Right renal pelvis (tissue), 4 donors: ENCODE measurements at places on chromosomes 6 and 20.

DNA sequence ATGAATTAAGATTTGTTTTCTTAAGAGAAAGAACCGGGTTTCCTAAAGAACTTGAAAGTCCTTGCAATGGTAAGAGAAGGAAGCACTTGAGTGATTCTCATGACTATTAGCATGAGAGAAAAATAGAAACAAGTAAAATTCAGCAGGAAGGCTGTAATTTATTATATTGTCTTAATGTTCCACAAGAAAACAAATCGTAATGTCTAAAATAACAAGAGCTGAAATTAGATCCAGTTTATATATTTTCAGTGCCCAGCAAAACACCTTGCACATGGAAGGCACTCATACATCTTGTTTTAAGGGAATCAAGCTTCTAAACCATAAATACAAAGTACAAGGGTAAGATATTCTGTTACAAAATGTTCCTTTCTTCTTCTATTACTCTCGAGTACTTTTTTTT is 229.4 kb upstream of the PLN start:
- no peak for DNase-seq

DNA sequence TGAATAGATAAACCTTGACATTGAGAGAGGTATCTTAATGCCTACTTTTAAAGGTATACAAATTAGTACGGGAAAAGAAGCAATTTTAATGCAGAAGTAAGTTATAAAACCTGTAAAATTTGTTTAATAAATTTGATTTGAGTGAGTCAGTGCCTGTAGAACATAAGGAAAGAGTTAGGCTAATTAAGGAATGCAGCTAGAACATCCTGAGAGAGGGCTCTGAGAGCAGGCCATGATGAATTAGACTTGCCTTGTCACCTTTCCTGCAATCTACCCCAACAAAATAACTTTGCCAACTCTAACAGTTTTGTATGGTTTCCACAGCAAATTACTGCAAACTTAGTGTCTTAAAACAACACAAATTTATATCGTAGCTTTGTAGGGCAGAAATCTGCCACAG is 700.8 kb downstream of the RFPL4B start:
- DNase-seq, result no peak

DNA sequence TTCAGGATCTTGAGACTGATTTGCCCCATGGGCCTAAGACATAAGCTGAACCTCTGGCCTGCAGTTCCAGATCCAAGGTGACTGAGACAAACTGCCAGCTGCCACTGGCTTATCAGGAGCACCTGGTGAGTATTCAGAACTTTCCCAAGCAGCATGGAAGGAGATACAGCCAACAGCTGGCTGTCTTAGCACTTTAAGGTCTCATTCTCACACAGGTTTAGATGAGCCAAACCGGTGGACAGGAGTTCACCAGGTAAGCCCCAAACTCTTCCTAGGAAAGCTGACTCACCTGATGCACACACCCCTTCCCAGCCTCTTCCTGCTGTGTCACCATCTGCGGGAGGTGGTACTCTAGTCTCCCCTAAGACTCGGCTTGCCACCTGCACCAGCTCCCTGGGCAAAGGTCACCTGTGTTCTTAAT is at the start of gene BANF2:
BANF2 (plus strand) TSS at position 36 of the 421 bp plus-strand sequence. CDS start 25,060 bp downstream, outside the sequence.
- no peak for DNase-seq

GRCh38 chr20:62217913-62218773 is 1.9 kb downstream of the HRH3 start:
- no peak for DNase-seq

DNA sequence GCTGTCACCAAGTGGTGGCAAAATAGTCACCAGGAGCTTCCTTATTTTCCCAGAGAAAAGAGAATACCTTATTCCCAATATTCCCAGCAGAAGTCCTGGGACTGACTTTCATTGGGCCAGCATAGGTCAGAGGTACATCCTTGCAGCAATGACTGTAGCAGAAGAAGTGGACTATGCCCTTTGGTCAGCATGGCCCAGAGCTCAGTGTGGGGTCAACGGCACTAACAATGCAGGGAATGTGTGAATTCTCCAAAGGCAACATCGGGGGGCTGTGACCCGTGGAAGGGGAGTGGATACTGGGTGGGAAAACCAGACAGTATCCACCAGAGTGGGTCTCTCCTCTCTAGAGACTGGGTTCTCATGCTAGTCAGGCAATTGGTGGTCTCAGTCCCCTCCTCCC is 15.6 kb upstream of the LBP start:
- no peak for DNase-seq

- DNase-seq, result no peak
Measured at GRCh38 chr6:14386263-14386662, 268.7 kb downstream of the CD83 start.

DNA sequence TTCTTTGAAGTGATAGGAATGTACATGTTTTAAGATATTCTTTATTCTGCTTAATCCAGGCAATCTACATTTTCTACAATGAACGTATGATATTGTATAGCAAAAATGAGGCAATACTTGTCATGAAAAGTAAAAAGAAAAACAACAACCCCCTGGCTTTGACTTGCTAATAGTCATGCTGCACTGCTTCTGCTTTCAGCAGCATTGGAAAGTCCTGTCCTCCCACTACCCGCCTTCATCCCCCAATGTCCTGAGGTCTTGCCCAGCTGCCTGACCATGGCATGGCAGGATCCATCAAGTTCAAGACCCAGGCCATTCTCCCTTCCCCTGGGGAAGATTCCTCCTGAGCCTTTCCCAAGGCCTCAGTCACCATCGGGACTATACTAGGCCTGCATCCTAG is 156.5 kb downstream of the SH3BGRL2 start:
- DNase-seq, result no peak

GRCh38 chr6:111921103-111921502 is 47.9 kb upstream of the FYN start:
- DNase-seq, result no peak

DNA sequence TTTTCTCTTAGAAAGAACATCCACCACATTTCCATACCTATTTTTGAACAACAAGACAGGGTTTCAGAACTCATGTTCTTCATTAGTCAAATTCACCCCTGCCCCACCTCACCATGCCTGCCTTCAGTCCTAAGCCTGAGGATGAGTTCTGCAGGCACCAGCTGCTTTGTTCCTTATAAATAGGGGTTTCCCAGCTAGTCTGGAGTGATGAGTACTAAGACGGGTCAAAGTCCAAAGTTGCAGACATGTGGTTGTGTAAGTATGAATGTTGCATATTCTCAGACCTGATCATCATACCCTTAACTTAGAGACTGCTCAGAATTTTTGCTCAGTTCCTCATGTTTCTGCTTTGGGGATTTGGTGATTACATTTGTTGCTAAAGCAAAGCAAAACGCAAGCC is 257.7 kb upstream of the CDYL start:
- DNase-seq, result no peak

DNA sequence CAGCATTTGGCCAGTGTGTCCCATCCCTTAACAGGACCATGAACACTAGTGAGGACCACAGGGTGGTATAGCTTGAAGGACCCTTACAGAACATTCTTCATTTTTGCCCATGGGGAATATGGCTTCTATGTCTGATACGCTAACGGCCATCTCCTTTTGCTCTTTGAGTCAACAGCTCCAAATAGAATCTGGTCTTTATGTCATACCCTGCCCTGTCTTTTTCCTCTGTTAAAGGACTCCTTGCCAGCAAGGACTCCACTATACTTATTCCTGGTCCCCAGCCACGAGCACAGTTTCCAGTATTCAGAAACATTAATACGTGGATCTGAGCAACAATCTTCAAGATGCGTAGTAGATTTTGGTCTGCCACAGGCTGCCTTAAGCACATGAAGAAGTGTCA is 22.5 kb downstream of the SERPINB1 start:
- DNase-seq, result no peak

DNA sequence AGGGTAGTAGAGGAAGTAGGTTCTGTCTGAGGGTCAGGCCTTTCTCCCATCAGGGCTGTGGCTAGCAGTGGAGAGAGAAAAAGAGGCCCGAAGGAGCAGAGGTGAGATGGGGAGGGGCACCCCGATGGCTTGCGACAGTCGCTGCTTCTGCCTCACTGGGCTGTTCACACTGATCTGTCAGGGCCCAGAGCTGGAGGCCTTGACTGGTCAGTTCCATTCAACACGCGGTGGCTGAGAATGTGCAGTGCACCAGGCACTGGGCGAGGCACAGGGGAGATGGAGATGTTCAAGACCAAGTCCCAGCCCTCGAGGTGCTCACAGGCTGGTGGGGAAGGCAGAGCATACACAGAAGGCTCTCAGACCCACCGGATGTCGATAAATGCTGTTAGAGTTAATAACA is 21.4 kb downstream of the SLC12A5 start:
- DNase-seq, result no peak

DNA sequence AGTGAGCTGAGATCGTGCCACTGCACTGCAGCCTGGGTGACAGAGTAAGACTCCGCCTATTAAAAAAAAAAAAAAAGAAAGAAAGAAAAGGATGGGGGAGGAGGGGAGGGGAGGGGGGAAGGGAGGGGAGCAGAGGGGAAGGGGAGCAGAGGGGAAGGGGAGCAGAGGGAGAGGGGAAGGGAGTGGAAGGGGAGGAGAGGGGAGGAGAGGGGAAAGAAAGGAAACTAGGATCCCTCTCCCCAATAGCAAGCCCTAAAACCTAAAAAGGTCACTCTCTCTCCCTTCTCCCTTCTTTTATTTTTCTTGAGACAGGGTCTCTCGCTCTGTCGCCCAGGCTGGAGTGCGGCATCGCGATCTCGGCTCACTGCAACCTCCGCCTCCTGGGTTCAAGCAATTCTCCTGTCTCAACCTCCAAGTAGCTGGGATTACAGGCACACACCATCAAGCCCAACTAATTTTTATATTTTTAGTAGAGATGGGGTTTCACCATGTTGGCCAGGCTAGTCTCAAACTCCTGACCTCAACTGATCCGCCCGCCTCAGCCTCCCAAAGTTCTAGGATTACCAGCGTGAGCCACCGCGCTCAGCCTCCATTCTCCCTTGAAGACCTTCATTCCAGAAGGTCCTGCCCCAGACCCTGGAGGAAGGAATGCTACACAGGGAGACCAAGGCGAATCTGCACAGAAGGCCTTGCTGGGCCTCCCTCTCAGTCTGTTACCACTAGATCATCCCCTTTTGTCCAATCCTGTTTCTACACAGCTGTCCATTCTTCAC is 45.8 kb upstream of the PIM1 start:
- DNase-seq, result no peak

GRCh38 chr6:85004361-85004995 is 240.1 kb upstream of the TBX18 start:
- DNase-seq, result no peak

DNA sequence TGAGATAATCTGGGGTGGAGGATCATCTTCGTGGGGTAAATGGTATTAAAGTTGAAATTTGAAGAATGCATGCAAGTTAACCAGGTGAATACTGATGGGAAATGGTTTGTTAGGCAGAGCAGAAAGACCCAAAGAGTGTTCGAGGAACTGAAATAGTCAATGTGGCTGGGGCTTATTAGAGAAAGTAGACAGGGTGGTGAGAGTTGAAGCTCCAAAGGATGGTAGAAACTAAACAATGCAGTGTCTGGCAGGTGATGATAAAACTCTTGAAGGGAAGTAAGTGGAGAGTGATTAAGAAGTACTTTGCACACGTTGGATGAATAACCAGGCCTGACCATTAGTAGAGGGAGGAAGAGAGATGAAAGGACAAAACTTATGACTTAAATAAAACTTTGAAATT is 39.8 kb upstream of the CENPW start:
- no peak for DNase-seq

GRCh38 chr6:38057994-38058393 is 238.5 kb downstream of the ZFAND3 start:
- no peak for DNase-seq

DNA sequence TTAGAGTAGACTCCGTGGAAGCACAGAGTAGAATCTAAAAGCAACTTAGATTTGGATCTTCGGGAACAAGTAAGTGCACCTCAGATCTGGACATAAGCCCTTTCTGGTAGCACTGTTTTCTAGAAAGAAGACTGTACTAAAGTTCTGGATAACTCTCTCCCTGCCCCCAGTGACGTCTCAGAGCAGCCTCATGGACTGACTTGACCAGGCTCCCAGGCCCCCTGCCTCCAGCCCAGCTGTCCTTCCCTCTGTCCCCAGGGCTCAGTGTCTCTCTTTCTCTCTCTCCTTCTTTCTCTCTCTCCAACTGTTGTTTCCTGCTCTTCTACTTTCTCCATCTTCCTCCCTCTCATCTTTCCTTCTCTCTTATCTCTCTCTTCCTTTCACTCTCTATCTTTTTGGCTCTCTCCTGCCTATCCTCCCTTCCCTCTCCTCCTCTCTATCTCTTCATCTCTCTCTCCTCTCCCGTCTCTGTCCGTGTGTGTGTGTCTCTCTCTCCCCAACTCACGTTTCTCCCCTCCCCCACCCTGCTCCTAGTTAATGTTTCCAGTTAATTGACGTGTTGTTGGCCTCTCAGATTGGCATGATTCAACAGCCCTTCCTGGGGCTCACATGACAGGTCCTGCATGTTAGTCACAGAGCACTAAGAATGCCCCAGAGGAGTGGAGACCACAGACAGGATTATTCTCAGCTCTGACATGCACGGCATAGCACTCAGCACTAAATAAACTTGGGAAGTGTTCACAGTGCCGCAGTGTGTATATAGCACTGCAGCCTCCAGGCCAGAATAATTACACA is 180.4 kb upstream of the FOXQ1 start:
- no peak for DNase-seq

- no peak for DNase-seq
Measured at GRCh38 chr20:33684533-33685327, 1.5 kb downstream of the E2F1 start.

DNA sequence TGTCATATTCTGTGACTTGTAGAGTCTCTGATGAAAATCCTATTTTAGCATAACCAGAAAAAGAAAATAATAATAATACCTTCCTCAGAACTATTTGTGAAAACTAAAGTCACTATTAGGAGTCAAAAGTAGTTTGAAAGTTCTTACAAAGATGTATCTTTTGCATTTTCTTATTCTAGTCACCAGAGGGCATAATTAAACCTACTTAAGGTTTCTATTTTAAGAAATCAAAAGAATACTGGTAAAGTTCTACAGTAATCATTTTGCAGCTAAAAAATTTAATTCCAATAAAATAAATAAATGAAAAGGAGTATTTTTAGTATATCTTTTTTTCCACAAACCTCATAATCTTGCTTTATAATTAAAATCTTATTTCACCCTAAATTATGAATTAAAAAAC is 28.0 kb upstream of the MCM9 start:
- no peak for DNase-seq

DNA sequence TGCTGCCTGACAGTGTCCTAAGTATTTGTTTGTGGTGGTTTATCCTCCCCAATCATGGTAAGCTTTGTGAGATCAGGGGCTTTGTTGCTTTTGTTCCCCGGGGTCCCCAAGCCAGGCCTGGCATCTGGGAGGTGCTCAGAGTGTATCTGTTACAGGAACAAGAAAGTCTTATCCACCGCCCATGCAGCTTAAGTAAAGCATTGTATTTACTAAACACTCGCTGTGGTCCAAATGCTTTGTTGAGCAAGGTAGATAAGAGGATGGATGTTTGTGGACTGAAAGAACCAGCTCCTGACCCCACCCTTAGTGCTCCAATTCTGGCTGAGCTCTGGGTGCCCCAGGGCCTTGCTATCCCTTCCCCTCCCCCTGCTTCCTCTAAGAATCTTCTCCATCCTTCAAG is 19.8 kb upstream of the TFAP2C start:
- DNase-seq, result no peak

GRCh38 chr20:29300579-29301551 is 1956.6 kb upstream of the DEFB115 start:
- DNase-seq, result no peak

GRCh38 chr20:47872341-47872740 is 87.1 kb upstream of the SULF2 start:
- no peak for DNase-seq

- DNase-seq, result no peak
Measured at GRCh38 chr20:43444107-43444506, 13.6 kb upstream of the SRSF6 start.

GRCh38 chr20:44355498-44356352 is at the start of gene HNF4A:
TSS of gene HNF4A (plus strand) at chr20:44355699. CDS start at chr20:44355805, 106 bp downstream.
- no peak for DNase-seq

GRCh38 chr20:10090588-10091166 is 55.9 kb downstream of the ANKEF1 start:
- DNase-seq, result no peak
